ENCODE measurements at places on chromosomes 7 and 10.

GRCh38 chr7:41188163-41189130 lies 514.4 kb downstream of the INHBA start:
- no peak for DNase-seq

DNA sequence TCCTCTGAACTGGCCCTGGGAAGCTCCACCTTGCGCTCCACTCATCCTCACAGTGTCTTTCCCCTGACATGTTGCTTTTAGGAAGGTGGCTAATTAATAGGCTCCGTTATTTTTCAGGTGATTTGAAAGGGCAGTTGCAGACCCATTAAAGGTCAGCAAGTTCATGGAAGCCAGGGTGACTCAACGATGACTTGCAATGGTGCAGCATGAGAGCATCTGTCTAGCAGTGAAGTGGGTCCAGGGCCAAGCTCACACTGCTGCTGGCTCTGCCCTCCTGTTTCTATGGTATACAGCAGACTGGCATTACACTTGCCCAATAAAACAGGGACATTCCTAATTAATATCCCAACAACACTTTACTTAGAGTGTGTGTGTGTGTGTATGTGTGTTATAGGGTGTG lies 68.8 kb upstream of the WDR11 start:
- no peak for DNase-seq

- no peak for DNase-seq
These were observed 23.5 kb downstream of the CNOT4 start for GRCh38 chr7:135486261-135486920.

- DNase-seq, result no peak
These were observed 62.9 kb upstream of the MXI1 start for GRCh38 chr10:110144507-110144906.

GRCh38 chr7:87119581-87119980 lies 32.7 kb upstream of the DMTF1 start:
- DNase-seq, result no peak

DNA sequence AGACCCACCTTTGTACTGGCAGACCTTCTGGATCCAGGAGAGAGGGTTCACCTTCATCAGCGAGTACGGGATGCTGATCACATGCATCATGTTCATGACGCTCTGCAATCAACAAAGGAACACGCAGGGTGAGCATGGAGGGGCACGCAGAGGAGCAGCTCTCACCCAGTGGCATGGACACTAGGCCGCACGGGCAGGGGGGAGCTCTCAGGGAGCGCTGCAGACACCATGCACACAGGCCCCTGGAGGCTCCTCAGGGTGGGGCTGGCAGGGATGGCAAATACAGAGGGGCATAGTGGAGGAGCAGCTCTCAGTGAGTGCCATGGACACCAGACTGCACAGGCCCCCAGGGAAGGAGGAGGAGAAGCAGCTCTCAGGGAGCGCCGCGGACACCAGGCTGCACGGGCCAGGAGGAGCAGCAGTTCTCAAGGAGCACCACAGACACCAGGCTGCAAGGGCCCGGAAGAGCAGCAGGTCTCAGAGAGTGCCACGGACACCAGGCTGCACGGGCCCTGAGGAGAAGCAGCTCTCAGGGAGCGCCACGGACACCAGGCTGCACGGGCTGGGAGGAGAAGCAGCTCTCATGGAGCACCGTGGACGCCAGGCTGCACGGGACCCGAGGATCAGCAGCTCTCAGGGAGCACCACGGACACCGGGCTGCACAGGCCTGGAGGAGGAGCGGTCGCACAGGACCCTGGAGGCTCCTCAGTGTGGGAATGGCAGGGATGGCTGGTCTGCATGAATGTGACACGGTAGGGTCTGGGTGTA lies 249.5 kb downstream of the ZMYND11 start:
- DNase-seq, result no peak

GRCh38 chr7:45085619-45086200 lies 3.1 kb downstream of the NACAD start:
- DNase-seq, result no peak

DNA sequence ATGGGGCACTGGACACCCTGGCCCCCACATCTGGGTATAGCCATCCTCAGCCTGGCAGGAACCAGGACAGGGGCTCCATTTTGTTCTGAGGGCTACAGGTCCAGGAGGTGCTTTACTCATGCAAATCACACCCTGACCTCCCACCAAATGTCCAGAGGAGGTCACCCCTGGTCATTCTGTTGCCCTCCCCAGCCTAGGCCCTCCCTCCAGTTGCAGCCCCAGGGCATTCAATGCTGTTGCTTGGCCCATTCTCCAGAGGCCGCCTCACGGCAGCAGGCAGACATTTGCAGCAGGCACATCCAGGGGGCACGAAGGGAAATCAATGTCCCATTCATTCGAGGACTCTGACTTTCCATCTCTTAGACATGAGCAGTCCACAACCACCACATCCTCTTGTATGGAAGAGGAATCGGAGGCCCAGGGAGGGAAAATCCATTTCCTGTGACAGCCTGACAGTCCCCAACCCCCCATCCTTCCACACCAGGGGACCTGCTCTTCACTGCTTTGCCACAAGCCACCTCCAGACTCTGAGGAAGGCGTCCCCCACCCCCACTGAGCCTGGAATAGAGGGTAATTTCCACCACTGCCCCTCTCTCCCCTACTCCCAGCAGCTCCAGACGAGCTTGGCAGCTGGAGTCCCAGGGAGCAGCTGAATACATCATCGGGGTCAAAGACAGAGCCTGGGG lies 76.2 kb upstream of the UNC5B start:
- no peak for DNase-seq

DNA sequence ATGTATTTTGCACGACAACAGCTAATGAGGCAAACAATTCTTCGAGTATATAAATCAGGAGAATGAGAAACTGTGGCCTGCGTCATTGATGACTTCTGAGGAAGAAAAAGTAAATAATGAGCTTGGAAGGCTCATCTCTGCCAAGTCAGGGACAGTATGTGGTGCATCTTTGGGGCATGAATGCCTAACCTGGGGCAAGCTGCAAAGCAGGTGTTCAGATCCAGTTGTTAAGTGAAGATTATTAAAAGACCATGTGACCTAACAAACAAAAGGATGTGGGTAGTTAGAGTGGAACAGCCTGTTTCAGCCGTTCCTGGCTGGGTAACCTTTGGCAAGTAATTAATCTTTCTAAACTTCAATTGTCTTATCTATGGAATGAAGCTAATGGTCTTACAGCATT lies 93.0 kb downstream of the LYZL2 start:
- DNase-seq, result no peak

DNA sequence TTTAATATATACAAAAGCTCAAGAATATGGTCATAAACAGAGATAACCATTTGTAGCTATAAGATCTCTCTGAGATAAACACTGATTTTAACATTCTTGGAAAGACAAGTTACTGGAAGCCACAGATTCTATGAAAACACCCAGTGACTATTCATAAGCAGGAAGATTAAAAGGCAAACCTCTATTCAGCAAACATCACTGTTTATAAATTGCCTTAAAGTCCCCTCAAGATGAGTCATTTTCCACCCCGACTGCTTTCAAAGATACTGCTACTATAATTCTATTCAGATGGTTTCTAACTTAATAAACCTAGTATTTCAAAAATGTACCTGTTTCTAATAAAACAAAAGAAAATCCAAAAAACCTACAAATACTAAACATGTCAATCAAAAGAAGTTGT lies 21.0 kb downstream of the TM9SF3 start:
- DNase-seq, result no peak

DNA sequence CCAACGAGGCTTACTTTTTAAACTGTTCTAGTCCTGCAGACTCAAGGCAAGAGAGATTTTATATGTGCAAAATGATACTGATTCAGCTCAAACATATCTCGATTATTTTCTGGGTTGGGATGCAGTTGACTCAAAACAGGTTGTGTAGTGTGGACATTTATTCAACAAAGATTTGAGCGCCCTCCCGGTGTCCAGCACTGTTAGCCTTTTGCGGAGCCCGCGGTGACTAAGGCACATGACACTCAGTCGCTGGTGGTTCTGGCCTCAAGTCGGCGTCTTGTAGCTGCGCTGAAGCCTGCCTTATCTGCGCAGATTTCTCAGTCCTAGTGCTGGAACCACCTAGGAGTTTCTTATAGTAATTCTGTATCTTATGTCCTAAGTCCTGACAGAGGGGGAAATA lies 938 bp upstream of the CADPS2 start:
- no peak for DNase-seq

GRCh38 chr7:93937818-93938217 lies 16.3 kb downstream of the GNG11 start:
- DNase-seq, result no peak

GRCh38 chr7:151663382-151664100 lies 143.8 kb upstream of the RHEB start:
- DNase-seq, result no peak

GRCh38 chr7:158348446-158348845 lies 239.2 kb downstream of the PTPRN2 start:
- DNase-seq, result no peak

- DNase-seq, result no peak
These were observed 33.1 kb downstream of the GPRIN2 start for GRCh38 chr10:46523119-46523961.

- DNase-seq, result no peak
These were observed 43.6 kb downstream of the RAB11FIP2 start for GRCh38 chr10:118003126-118003525.

- DNase-seq, result no peak
These were observed 351.9 kb upstream of the NPVF start for GRCh38 chr7:25580141-25580540.

- no peak for DNase-seq
These were observed 26.8 kb upstream of the ZNF746 start for GRCh38 chr7:149524394-149524793.

GRCh38 chr10:109966961-109967738 lies 40.6 kb upstream of the ADD3 start:
- DNase-seq, result no peak

DNA sequence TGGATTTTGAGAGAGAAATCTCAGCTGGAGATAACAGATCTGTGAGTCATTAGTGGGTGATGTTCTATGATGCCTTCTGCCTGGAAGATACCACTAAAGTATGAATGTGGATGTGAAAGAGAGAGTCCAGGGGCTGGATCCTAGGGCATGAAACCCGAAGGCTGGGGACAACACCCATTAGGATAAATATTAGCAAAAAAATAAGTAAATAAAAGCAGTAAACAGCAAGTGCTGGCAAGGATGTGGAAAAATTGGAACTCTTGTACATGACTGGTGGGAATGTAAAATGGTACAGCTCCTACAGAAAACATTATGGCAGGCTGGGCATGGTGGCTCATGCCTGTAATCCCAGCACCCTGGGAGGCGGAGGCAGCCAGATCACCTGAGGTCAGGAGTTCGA lies 16.6 kb upstream of the MGMT start:
- no peak for DNase-seq

DNA sequence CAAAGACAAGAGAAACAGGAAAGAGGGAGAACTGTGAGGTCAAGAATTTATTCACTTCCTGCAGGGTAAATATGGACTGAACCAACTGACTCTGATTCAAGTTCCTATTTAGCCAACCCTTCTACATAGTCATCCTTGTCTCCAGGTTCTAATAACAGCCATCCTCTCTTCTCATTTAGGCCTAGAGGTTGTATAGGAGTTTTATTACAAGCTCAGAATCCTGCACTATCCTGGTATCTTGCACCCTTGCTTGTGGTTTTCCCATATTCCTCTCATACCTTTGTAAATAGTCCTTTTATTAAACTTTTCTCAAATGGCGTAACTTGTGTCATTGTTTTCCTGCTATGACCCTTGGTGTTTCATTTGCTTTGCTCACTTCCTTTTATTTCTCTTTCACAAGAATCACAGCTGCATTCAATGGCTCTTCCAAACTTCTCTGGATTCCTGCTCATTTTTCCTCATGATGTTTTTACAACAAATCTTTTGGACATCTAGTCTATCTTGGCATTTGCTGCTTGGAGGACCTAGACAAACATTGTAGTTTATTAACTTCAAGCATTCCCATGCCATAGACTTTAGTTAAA lies 12.4 kb upstream of the OR2A5 start:
- no peak for DNase-seq

DNA sequence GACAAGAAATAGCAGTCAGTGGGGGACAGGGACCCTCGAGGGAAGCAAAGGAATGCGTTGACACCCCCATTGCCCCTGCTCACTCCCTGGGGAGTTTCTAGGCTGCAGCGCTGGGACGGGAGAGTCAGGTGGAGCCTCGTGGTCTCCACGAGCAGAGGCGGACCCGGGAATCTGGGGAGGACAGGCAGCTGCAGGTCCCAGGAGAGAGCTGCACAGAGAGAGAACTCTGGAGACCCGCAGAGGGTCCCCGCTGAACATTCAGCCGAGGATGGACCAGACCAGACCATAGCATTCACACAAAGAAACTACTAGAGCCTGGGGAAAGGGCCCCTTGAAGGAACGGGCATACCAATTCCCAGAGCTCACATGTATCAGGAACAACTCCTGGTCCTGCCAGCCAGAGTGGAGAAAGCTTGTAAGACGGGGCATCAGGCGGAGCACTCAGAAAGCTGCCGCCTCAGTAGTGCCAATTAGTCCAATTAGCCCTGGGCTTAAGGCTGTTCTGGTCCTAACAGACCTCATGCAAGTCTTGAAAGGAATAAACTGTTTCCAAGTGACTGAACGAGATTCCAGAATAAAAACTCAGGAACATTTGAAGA lies 966.7 kb upstream of the ZNF722 start:
- no peak for DNase-seq
